ENCODE measurements at places on chromosomes 2 and 18. TPM values are rescaled to one million over a fixed set of nuclear protein-coding genes. Genes with fewer than 3 reads are reported as not detected.

Gene PDCL3
- total RNA-seq = 36.6 TPM

Gene EHBP1
- 46.2 TPM for total RNA-seq

Gene SKOR2
- not detected for total RNA-seq

Gene IL36B
- total RNA-seq = 0.37 TPM

Gene LHCGR
- total RNA-seq = not detected

Gene DCDC2C
- total RNA-seq = not detected

Gene THSD7B
- not detected for total RNA-seq

Gene GALNT13
- 10.7 TPM for total RNA-seq

Gene TMEM182
- 3.6 TPM for total RNA-seq

Gene KLF11
- 5.8 TPM for total RNA-seq

Gene TXNDC2
- total RNA-seq = 0.16 TPM

Gene CD207
- not detected for total RNA-seq

Gene ALLC
- not detected for total RNA-seq
